Caco-2 (cell line): ENCODE measurements at places on chromosomes 6 and 20.
A peak's percentile ranks its signal among the peaks of the same experiment; 100 is the strongest.

- no peak for DNase-seq
These were observed 196.1 kb downstream of the LRFN2 start for GRCh38 chr6:40391086-40391485.

DNA sequence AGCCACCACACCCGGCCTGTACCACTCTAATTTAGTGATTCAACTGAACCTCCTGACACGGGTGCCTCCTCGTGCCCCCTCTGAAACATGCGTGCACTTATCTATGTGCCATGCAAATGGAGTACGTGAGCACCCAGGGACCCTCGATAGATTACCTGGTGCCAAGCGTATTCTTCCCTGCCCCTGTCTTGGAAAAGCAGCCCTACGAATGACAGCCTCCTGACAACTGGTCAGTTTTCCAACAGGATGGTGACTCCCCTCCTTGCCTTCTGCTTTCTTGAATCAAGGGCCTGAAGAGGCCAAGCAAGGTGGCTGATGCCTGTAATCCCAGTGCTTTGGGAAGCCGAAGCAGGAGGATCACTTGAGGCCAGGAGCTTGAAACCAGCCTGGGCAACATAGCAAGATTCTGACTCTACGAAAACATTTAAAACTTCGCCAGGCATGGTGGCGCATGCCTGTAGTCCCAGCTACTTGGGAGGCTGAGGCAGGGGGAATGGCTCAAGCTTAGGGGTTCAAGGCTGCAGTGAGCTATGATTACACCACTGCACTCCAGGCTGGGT is 25.4 kb upstream of the SYNJ2 start:
- no peak for DNase-seq

DNA sequence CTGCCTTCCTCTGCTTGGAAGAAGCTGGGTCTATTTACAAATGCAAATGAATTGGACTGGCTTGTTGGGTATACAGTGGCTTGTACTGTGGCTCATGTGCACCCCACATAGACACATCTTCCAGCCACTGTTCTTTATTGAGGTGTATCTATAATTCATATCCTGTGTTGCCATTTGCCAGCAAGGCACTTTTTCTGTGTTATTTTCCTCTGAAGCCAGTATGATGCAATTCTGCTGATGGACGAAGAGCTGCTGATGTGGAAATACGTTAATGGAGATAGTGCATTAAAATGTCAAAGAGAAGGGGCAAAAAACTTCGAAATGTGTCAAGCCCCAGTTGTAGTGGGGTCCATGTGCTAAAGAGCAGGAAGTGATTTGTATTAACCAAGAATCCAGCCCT is 167.5 kb downstream of the TMEM242 start:
- no peak for DNase-seq

DNA sequence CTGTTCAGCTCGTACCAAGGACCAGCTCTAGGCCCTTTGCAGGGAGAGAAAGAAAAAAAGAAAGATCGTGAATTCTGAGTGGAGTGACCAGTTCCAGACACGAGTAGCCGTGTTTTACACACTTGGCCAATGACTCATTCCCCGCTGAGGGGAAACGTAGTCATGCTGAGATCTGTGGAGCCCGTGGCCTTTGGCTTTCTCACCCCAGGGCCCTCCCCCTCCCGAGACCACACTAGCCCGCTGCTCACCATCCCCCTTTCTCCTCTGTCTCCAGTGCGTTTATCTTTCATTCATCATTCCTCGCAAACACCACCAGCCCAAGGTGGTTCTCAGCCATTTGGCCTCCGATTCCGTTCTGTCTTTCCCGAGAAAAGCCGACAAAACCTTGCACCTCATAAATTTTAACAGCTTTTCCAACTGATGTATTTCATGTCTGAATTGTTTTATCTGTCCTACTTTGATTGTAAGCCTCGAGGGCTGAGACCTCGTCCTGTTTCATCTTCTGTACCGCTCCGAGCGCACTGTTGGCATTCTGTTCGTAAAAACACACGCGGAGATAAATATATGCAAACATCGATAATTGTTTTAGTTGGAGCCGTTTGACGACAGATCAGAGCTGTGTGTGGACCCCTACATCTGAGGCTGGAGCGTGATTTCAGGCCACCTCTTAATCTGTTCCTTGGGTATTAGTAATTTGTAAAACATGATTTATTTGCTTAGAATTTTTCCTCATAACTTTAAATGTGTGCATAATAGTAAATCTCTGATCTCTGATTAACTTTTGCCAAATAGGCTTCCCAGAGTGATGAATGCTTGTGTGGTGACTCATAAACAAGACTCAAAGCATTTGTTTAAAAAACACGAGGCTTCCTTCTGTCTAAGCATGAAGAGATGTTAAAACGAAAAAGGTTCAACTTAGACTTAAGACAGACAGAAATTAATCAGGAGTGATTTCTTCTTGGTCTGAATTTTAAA is 336.6 kb downstream of the CDH4 start:
- no peak for DNase-seq

- no peak for DNase-seq
These were observed 12.1 kb downstream of the HIVEP1 start for GRCh38 chr6:12024216-12024615.

DNA sequence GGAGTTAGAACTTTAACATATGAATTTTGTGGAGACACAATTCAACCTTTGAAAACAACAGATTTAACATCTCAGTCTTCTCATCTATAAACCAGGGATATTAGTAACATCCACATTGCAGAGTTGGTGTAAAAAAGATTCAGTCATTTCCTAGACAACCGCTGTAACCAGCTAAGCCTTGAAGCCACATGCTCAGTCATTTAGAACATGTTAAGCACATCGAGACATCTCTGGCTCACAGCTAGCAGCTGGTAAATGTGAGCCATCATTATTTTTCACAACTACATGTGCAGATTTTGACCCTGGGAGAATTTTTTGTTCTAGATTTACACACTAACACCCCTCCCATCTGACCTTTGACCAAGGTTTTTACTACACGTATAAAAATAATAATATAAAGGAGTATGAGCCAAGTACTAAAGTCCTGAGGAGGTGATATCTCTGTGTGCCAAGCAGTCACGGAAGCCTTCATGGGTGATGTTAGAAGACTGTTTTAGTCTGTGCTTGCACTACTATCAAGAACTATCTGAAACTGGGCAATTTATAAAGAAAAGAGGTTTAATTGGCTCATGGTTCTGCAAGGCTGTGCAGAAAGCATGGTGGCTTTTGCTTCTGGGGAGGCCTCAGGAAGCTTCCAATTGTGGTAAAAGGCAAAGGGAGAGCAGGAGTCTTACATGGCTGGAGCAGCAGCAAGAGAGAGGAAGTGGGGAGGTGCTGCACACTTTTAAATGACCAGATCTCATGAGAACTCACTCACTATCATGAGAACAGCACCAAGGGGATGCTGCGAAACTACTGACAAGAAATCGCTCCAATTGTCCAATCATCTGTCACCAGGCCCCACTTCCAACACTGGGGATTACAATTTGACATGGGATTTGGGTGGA is 48.7 kb upstream of the IL20RA start:
- DNase-seq = no peak

- no peak for DNase-seq
These were observed 31.4 kb downstream of the FYN start for GRCh38 chr6:111841822-111842221.

DNA sequence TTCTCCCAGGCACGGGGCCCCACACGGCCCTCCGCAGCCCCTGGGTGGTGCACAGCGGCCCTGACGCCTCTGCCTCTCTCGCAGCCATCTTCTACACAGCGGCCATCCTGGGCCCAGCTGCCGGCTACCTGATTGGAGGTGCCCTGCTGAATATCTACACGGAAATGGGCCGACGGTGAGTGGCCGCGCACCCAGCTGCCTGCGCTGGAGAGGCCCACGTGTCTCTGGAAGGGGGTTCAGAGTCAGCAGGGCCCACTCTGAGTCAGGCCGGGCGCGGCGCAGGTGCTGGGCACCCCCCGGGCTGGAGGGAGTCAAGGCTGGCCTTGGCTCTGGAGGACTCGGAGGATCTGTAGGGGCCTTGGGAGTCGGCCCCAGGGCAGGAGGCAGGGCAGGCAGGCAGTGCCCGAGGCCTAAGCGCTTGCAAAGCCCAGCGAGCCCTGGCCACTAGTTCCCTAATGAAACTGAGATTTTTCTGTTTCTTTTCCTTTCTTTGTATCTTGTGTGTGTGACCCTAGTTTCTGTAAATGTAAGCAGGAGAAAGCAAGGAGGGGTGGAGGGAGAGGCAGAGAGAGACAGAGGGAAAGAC is 16.4 kb downstream of the SLCO4A1 start:
- DNase-seq = no peak

DNA sequence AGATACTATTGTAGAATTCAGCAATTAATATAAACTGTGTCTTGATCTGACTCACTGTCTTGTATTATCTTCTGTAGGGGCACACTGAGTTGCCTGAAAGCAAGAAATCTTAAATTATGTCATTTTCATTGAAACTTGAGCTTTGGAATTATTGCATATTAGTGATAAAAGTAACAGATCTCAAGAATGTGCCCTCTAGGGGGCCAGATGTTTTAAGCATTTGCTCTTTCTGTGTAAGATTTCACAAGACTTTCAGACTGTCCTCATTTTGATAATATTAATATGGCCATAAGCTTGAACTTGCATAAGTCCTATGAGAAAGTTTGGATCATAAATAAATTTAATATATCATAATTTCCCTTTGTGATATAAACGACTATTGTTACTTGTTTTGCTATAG is 55.5 kb upstream of the MYO6 start:
- no peak for DNase-seq

DNA sequence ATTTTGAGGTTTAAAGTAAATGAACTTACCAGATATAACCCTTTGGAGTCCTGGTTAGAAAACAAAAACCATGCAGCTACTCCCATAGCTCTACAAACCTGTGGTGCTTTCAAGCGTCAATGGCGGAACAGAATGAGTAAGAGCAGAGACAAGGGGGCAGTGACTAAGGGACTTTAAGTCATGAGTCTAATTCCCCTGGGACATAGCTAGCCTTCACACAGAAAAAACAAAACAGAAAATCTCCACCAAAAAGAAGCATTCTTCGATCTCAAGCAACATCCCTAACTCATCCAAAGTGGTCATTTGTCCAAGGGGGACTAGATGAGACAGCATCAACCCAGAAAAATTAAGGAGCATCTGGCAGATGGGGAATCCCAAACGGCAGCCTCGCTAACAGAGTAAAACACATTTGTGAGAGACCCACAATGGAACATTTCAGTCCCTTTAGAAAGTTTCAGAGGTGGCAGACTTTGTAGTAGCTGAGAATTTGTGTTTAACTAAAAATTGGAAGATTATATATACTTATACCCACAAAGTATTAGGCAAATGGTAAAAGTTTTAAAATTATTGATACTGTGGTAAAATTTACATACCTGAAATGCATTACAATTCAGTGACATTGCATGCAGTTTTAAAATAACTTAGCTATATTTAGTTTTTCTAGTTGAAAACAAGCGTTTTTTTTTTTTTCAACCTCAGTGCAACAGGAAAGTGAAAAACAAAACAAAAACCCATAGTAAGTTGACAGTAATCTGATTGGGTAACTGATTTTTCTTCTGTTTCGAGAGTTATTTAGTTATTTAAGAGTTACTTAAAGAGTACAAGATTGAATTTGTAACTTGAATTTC is 67.5 kb downstream of the KCNQ5 start:
- DNase-seq = no peak

DNA sequence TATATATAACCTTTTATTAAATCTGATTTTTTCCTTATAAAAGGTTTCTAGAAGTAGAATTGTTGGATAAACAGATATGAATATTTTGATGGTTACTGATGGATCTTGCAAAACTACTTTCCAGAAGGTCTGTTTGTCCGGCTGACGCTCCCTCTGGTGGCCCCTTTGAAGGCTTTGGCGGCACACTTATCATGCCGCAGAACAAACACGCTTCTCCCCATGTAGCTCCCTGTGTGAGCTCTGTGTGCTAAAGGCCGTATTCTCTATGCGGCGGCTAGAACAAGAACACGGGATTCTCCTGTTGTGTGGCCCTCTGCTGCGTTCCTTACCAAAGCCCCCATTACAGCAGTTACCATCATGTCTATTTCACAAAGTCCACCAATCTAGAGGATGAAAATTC is 30.0 kb downstream of the PPP1R3G start:
- DNase-seq = no peak

- peak; percentile 67 for DNase-seq
These were observed 1.3 kb downstream of the RNF24 start for GRCh38 chr20:4014031-4014474.

GRCh38 chr20:57409672-57410397 is 18.6 kb downstream of the RBM38 start:
- no peak for DNase-seq

DNA sequence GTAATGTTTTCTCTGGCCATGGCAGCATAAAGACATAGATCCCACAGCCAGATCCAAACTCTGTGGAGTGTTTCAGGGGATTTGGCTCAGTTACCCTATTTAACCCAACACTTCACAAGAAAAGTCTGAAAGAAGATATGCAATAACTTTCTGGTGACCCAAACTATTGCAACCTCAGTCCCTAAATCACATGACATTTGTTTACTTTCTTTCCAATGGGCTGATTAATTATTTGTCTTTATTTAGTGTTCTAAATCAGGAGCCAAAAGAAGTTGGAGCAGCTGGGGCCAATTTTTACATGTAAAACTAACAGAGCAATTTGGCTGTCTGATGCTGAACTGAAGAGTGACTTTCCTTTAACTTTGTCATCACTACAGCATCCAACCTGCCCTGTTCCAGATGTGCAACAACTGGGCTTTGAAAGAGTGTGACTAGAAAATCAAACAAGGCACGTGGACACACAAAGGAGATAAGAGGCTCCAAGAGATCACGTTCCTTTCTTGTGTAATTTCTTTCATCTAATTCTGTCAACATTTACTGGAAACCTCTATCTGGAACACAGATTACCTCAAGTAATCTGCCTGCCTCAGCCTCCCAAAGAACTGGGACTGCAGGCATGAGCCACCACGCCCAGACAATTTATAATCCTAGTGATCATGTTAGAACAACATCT is 90.8 kb downstream of the TRMT11 start:
- DNase-seq = peak; percentile 61

- no peak for DNase-seq
These were observed 79.7 kb upstream of the SYNDIG1 start for GRCh38 chr20:24389686-24390085.

GRCh38 chr20:47981222-47981621 is 195.9 kb upstream of the SULF2 start:
- DNase-seq = no peak

GRCh38 chr6:156875062-156875461 is 97.9 kb downstream of the ARID1B start:
- DNase-seq = no peak

DNA sequence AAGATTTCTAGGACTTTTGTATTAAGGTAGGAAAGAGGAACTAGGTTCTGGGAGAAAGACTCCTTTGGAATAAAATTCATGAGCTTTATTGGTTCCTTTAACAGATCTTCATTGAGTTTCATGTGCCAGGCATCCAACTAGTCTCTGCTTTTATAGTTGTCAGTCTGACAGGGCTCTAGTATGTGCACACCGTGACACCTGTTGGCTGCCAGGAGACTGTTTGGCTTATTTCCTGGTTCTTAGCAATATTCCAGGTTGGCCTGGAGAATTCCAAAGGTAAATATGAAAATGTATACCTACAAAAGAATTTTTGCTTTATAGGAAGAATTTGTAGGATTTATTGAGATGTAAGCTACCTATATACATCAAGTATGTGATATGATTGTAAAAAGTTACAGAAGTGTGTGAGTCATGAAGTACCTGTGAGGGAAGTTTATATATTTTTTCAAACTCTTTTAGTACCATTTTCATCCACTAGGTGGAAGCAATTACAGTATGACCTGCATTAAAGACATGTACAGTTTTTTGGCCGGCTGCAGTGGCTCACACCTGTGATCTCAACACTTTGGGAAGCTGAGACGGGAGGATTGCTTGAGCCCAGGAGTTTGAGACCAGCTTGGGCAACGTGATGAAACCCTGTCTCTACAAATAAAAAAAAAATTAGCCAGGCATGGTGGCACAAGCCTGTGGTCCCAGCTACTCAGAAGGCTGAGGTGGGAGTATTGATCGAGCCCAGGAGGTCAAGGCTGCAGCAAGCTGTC is 35.2 kb downstream of the NDUFAF5 start:
- DNase-seq = peak; percentile 51
